ENCODE measurements at places on chromosomes 2 and 18. TPM values are rescaled to one million over a fixed set of nuclear protein-coding genes. Genes with fewer than 3 reads are reported as not detected.

The TMEFF2 gene
- not detected for total RNA-seq

The BCL2L11 gene
- 12.8 TPM for total RNA-seq

DNA sequence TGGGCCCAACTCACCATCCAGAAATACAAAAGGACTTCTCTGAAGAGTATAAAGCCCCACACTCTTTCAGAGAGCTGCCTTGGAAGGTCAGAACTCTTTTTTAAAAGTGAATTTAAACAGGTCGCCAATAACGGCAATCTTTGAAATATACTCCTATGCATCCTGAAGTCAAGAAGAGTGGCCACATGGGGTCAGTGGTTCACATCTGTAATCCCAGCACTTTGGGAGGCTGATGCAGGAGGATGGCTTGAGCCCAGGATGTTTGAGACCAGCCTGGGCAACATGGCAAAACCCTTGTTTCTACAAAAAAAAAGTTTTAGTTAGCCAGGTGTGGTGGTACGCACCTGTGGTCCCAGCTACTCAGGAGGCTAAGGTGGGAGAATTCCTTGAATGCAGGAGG lies 68.1 kb upstream of the FZD7 start:
- no peak overlapping the region for H3K4me3 ChIP-seq
- DNase-seq = peak; percentile 8
- no peaks in the 10 kb centered on the region for H3K36me3 ChIP-seq
- H3K4me1 ChIP-seq = no peaks in the 10 kb centered on the region

DNA sequence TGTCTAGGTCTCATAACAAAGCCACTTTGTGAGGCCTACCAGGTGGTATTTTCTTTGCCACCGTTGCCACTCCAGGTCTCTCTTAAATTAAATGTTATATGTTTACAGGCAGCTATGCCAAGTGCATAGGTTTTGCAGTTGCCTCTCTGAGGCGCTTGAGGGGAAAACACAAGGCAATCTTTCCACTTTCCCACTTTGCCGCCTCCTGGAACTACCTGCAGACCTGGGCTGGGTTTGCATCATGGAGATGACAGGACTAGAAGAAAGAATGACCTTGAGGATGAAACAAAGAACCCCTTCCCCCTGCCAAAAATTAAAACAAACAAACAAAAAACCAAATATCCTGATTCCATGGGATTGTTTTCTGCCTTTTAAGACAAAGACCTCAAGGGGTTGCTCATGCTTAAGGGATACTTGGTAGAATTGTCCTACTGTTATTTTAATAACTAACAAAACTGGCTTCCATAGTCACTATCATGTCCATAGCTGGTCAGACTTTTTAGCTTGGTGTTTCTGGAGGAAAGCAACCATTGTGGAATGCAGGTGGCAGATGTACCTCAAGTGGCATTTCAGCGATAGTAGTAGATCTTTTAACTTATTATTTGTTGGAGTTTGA lies 159.9 kb downstream of the PRPF40A start:
- DNase-seq = no peak
- peaks cover 8% of the 10 kb centered on the region for H3K27me3 ChIP-seq
- no peak overlapping the region for H3K27ac ChIP-seq
- no peak overlapping the region for H3K4me3 ChIP-seq
- no peaks in the 10 kb centered on the region for H3K36me3 ChIP-seq
- H3K4me1 ChIP-seq = no peaks in the 10 kb centered on the region

GRCh38 chr2:70480468-70480867 lies 73.2 kb downstream of the TGFA start:
- H3K27me3 ChIP-seq = no peaks in the 10 kb centered on the region
- no peak overlapping the region for H3K27ac ChIP-seq
- no peak for DNase-seq
- H3K4me1 ChIP-seq = peaks cover 4% of the 10 kb centered on the region

DNA sequence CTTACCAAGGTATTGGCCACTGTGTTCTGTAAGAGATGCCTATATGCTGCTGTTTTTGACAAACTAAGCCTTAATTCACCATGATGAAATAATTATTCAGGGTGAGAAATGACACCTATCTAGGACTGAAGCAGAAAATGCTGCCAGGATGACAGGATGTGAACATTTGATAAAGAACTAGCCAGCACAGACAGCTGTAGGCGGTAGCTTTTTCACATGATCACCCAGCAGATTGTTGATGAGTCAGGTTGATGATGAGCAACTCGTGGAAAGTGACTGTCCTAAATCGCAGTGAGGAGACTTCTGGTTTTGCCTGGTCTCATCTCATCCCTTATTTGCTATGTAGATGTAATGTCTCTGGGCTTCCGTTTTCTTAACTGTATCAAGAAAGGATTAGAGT lies 144.1 kb downstream of the PRPF40A start:
- H3K27ac ChIP-seq = no peak overlapping the region
- H3K4me1 ChIP-seq = peaks cover 7% of the 10 kb centered on the region
- H3K4me3 ChIP-seq = no peak overlapping the region
- DNase-seq = peak; percentile 75
- no peaks in the 10 kb centered on the region for H3K36me3 ChIP-seq

GRCh38 chr18:8177330-8178016 lies 431.8 kb upstream of the RAB12 start:
- no peaks in the 10 kb centered on the region for H3K36me3 ChIP-seq
- no peak for DNase-seq
- H3K4me3 ChIP-seq = no peak overlapping the region
- no peaks in the 10 kb centered on the region for H3K27me3 ChIP-seq
- no peak overlapping the region for H3K27ac ChIP-seq
- H3K4me1 ChIP-seq = no peaks in the 10 kb centered on the region

- no peaks in the 10 kb centered on the region for H3K36me3 ChIP-seq
- H3K4me3 ChIP-seq = no peak overlapping the region
- no peak for DNase-seq
- peaks cover 21% of the 10 kb centered on the region for H3K27me3 ChIP-seq
- no peak overlapping the region for H3K27ac ChIP-seq
Observed at GRCh38 chr2:120446236-120447126, 100.5 kb downstream of the INHBB start.

GRCh38 chr2:38158378-38159118 lies 82.6 kb upstream of the CYP1B1 start:
- no peak overlapping the region for H3K27ac ChIP-seq
- no peaks in the 10 kb centered on the region for H3K4me1 ChIP-seq
- no peak overlapping the region for H3K4me3 ChIP-seq
- H3K27me3 ChIP-seq = peaks cover 5% of the 10 kb centered on the region

DNA sequence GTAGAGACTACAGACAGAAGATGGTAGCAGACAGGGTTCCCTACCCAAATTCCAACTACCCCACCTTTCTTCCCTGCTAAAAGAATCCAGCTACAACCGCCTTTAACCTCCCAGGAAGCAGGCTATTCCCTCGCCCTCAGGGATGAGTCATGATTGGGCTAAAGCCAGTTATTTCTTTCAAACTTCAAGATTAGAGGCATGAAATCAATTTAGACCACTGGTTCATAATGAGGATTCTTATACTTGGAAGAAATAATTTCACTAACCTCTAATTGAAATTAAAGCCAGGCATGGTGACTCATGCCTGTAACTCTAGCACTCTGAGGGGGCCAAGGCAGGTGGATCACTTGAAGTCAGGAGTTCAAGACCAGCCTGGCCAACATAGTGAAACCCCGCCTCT lies 20.0 kb downstream of the TRIP12 start:
- H3K27me3 ChIP-seq = no peaks in the 10 kb centered on the region
- no peak overlapping the region for H3K4me3 ChIP-seq
- H3K27ac ChIP-seq = no peak overlapping the region
